ENCODE measurements at places on chromosomes 5 and 9. TPM values are rescaled to one million over a fixed set of nuclear protein-coding genes. Genes with fewer than 3 reads are reported as not detected.

DNA sequence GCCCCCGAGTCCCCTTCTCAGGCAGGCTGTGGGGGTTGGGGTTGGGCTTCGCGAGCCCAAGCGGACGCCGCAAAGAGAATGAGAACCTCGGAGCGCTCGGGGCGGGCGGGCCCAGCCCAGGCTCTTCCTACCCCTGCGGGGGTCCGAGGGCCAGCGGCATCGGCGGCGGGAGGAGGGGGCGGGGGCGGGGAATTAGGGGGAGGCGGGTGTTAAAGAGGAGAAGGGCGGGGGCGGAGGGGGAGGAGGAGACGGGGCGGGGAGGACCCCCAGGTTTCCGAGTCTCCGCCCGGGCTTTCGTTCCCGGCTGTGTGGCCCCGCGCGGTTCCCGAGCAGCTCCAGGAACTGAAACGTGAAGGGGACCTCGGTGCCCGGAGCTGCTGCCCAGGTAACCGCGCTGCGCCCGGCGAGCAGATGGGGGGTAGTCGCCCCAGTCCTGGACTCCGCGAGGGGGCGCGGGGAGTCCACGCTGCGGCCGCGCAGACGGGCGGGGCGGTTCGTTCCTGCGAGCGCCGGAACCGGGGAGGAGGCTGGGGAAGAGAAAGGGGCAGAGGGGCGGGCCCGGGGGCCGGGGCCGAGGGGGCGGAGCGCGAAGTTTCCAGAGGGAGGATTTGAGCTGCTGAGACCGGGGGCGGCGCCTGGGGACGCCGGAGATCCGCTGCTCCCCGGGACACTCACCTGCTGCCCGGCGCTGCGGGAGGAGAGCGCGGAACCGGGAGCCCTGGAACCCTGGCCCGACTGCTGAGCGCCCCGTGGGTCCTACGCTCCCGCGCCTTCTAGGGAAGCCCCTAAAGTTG, 38.4 kb upstream of the PLEKHG4B start:
- H3K4me1 ChIP-seq, result peaks cover 4% of the 10 kb centered on the region
- peak overlapping the region; percentile 44 for H3K4me3 ChIP-seq
- peaks cover 1% of the 10 kb centered on the region for H3K36me3 ChIP-seq
- DNase-seq, result no peak

GRCh38 chr9:9054354-9054992, 1254.9 kb upstream of the DMAC1 start:
- no peak overlapping the region for H3K4me3 ChIP-seq
- no peaks in the 10 kb centered on the region for H3K4me1 ChIP-seq
- no peaks in the 10 kb centered on the region for H3K27me3 ChIP-seq
- H3K36me3 ChIP-seq, result no peaks in the 10 kb centered on the region
- DNase-seq, result no peak

- H3K27me3 ChIP-seq, result no peaks in the 10 kb centered on the region
- DNase-seq, result no peak
- no peak overlapping the region for H3K4me3 ChIP-seq
- no peaks in the 10 kb centered on the region for H3K36me3 ChIP-seq
- H3K27ac ChIP-seq, result peak overlapping the region; percentile 50
- peaks cover 19% of the 10 kb centered on the region for H3K4me1 ChIP-seq
These were observed 213.9 kb upstream of the FBXL7 start for GRCh38 chr5:15285901-15286583.

- H3K27me3 ChIP-seq, result no peaks in the 10 kb centered on the region
- H3K36me3 ChIP-seq, result no peaks in the 10 kb centered on the region
- H3K27ac ChIP-seq, result no peak overlapping the region
- no peak overlapping the region for H3K4me3 ChIP-seq
- H3K4me1 ChIP-seq, result peaks cover 5% of the 10 kb centered on the region
These were observed 17.9 kb upstream of the GRHPR start for GRCh38 chr9:37404590-37404989.

DNA sequence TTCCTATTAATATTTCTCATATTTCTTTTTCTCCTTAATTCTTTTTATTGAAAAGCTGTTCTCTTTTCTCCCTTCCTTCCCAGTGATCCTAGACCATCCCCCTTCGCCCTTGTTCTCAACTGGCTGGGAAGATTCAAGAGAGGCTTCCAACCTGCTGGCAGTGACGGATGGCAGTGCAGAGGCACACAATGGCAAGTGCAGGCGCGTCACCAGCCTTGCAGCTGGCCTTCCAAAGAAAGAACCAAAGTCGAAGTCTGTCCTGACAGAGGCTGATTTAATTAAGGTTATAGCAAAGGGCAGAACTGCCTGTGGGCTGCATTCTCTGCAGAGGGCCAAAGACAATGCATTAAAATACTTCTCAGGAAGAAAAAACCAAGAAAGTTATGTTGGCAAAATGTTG, 7.4 kb downstream of the CEMIP2 start:
- peaks cover 79% of the 10 kb centered on the region for H3K4me1 ChIP-seq
- H3K4me3 ChIP-seq, result no peak overlapping the region
- H3K27ac ChIP-seq, result peak overlapping the region; percentile 35

- H3K4me3 ChIP-seq, result no peak overlapping the region
- peaks cover 7% of the 10 kb centered on the region for H3K4me1 ChIP-seq
These were observed 107.4 kb downstream of the LMNB1 start for GRCh38 chr5:126884269-126884819.

DNA sequence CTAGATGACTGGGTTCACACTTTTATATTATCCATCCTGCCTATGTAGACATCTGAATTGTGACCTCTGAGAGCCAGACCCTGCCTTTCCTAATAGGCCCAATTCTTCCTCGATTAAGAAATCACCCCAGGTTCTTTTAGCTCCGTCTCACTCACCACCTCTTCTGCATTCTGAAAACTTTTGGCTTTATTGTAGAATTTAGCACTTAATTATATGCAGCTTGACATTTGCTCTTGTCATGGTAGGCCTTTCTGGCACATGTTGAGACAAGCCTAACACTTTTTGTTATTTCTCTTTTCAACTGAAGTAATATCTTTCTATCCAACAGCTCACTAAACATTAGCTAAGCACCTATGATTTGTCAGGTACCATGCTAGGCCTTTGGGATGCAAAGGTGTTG, 163.3 kb downstream of the INSYN2B start:
- no peak overlapping the region for H3K4me3 ChIP-seq
- no peak overlapping the region for H3K27ac ChIP-seq
- H3K4me1 ChIP-seq, result peaks cover 4% of the 10 kb centered on the region
- H3K36me3 ChIP-seq, result peaks cover 3% of the 10 kb centered on the region

- no peaks in the 10 kb centered on the region for H3K36me3 ChIP-seq
- DNase-seq, result no peak
- no peak overlapping the region for H3K27ac ChIP-seq
These were observed 101.7 kb upstream of the IFNE start for GRCh38 chr9:21583628-21584377.

GRCh38 chr5:33887268-33887667, 4.5 kb downstream of the ADAMTS12 start:
- no peak overlapping the region for H3K4me3 ChIP-seq
- H3K27ac ChIP-seq, result no peak overlapping the region
- H3K36me3 ChIP-seq, result peaks cover 3% of the 10 kb centered on the region
- DNase-seq, result no peak
- peaks cover 33% of the 10 kb centered on the region for H3K4me1 ChIP-seq

GRCh38 chr9:124015661-124016131, 4.1 kb downstream of the LHX2 start:
- H3K4me3 ChIP-seq, result no peak overlapping the region
- H3K4me1 ChIP-seq, result peaks cover 13% of the 10 kb centered on the region
- H3K27me3 ChIP-seq, result peaks cover 56% of the 10 kb centered on the region
- DNase-seq, result no peak
- H3K36me3 ChIP-seq, result peaks cover 3% of the 10 kb centered on the region
- no peak overlapping the region for H3K27ac ChIP-seq

GRCh38 chr5:78317515-78317914, 23.0 kb upstream of the AP3B1 start:
- H3K4me3 ChIP-seq, result no peak overlapping the region
- peaks cover 8% of the 10 kb centered on the region for H3K27me3 ChIP-seq
- DNase-seq, result no peak

DNA sequence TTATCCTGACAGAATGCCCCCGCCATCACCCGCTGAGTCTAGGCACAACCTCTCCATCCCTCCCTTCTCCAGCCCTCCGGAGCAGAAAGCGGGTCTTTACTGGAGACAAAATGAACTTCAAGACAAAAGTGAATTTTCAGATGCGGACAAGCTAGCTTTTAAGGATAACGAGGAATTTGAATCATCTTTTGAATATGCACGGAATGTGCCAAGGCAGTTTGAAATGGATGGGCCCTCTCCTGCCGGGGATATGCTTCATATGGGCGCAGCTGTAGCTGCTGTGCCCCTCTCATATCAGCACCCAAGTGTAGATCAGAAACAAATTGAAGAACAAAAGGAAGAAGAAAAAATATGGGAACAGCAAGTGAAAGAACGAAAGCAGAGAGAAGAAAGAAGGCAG, 37.5 kb downstream of the CPLANE1 start:
- H3K36me3 ChIP-seq, result peaks cover 34% of the 10 kb centered on the region
- H3K27ac ChIP-seq, result no peak overlapping the region
- peaks cover 6% of the 10 kb centered on the region for H3K4me1 ChIP-seq
- no peak for DNase-seq
- H3K4me3 ChIP-seq, result no peak overlapping the region

DNA sequence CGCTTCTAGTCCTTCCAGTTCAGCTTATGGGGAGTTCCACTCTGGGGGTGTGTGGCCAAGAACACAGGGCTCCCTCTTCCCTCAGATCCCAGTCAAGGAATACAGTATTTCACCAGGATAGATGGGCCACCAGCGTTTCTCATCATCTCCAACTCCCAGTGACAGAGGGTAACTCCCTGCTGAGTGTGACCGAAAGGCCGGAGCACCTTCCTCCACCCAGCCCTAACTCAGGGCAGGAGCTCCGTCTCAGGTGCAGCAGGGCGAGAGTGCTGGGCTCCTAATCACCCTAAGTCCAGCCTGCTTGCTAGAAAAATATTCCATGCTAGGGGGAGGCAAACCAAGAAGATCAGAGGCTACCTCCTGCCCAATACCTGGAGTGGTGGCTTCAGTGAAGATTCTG, 102.6 kb downstream of the ADAMTS2 start:
- no peaks in the 10 kb centered on the region for H3K27me3 ChIP-seq
- peaks cover 15% of the 10 kb centered on the region for H3K4me1 ChIP-seq
- no peak overlapping the region for H3K4me3 ChIP-seq
- H3K36me3 ChIP-seq, result peaks cover 4% of the 10 kb centered on the region
- peak; percentile 28 for DNase-seq

TRIM36 gene
- 4.6 TPM for total RNA-seq

GRAMD2B gene
- total RNA-seq, result 72.4 TPM

N4BP3 gene
- total RNA-seq, result 0.44 TPM
